Nasal cavity respiratory epithelium epithelial cell of viscerocranial mucosa (primary cell): ENCODE measurements at places on chromosomes 7 and 10. TPM values are rescaled to one million over a fixed set of nuclear protein-coding genes. Genes with fewer than 3 reads are reported as not detected.

APBB1IP gene
- total RNA-seq: not detected in 2 replicates

GPR26 gene
- under 0.01 TPM in 1 of 2 replicates, not detected in the other for total RNA-seq

TRDMT1 gene
- 1.7 and 3.0 TPM in 2 replicates for total RNA-seq

PDGFA gene
- total RNA-seq: 56.0 and 94.1 TPM in 2 replicates

UPK3BL2 gene
- total RNA-seq: 2.4 and 72.2 TPM in 2 replicates

TRPV5 gene
- not detected in 2 replicates for total RNA-seq

TSPAN13 gene
- total RNA-seq: 26.6 and 41.0 TPM in 2 replicates

IRF5 gene
- total RNA-seq: 2.1 and 12.4 TPM in 2 replicates

RNF133 gene
- 0.07 TPM in 1 of 2 replicates, not detected in the other for total RNA-seq

CFAP46 gene
- under 0.01 and 0.28 TPM in 2 replicates for total RNA-seq

DEPP1 gene
- total RNA-seq: 0.68 and 3.7 TPM in 2 replicates
